Daoy (cell line): ENCODE measurements at places on chromosomes 6 and 20. TPM values are rescaled to one million over a fixed set of nuclear protein-coding genes. Genes with fewer than 3 reads are reported as not detected.

The PAK5 gene
- 0.46 TPM in 1 of 2 replicates, not detected in the other for total RNA-seq

The FAM83B gene
- 0.33 TPM in 1 of 2 replicates, not detected in the other for total RNA-seq

The TPX2 gene
- 222 and 237 TPM in 2 replicates for total RNA-seq

The ACTL10 gene
- 0.06 and 0.18 TPM in 2 replicates for total RNA-seq

The CAGE1 gene
- total RNA-seq = 0.11 and 0.36 TPM in 2 replicates

The VARS1 gene
- 77.3 and 80.3 TPM in 2 replicates for total RNA-seq

The RGS17 gene
- total RNA-seq = 8.3 and 8.7 TPM in 2 replicates

The SULF2 gene
- total RNA-seq = 3.7 and 5.7 TPM in 2 replicates

The CRYBG1 gene
- total RNA-seq = 14.1 and 15.6 TPM in 2 replicates

The OPN5 gene
- 0.06 TPM in 1 of 2 replicates, not detected in the other for total RNA-seq

The CTAGE9 gene
- total RNA-seq = not detected in 2 replicates

The NRSN1 gene
- total RNA-seq = not detected in 2 replicates

The TNNC2 gene
- not detected in 2 replicates for total RNA-seq

The SCAF8 gene
- total RNA-seq = 20.9 and 22.7 TPM in 2 replicates

The PBOV1 gene
- total RNA-seq = not detected in 2 replicates

The GJA10 gene
- total RNA-seq = not detected in 2 replicates

The PROKR2 gene
- total RNA-seq = not detected in 2 replicates

The CEP85L gene
- total RNA-seq = 4.7 and 7.0 TPM in 2 replicates

The AIF1 gene
- not detected in 2 replicates for total RNA-seq

The LY6G6D gene
- not detected in 2 replicates for total RNA-seq

The HFE gene
- 1.5 and 2.0 TPM in 2 replicates for total RNA-seq

The KIFC1 gene
- total RNA-seq = 122 and 148 TPM in 2 replicates

The SLC22A23 gene
- 1.5 and 2.7 TPM in 2 replicates for total RNA-seq

The PREP gene
- 12.1 and 17.0 TPM in 2 replicates for total RNA-seq

The SLC22A2 gene
- total RNA-seq = 0.60 and 1.1 TPM in 2 replicates

The LY6G6C gene
- not detected in 2 replicates for total RNA-seq

The CCN6 gene
- total RNA-seq = not detected in 2 replicates

The TOMM34 gene
- total RNA-seq = 77.5 and 87.9 TPM in 2 replicates

The STK4 gene
- total RNA-seq = 20.8 and 25.0 TPM in 2 replicates

The NKX2-4 gene
- 3.8 and 7.3 TPM in 2 replicates for total RNA-seq

The MYB gene
- total RNA-seq = 2.7 and 3.3 TPM in 2 replicates

The KIAA1755 gene
- 0.30 and 1.0 TPM in 2 replicates for total RNA-seq

The SLC17A3 gene
- total RNA-seq = not detected in 2 replicates

The STK38 gene
- total RNA-seq = 22.2 and 31.6 TPM in 2 replicates

The TRAPPC3L gene
- not detected in 2 replicates for total RNA-seq
